ENCODE measurements at places on chromosomes 5 and 9.

GRCh38 chr5:76801159-76801802 lies 17.5 kb upstream of the F2RL1 start:
- DNase-seq, result no peak

GRCh38 chr9:86410281-86410680 lies 56.1 kb upstream of the TUT7 start:
- no peak for DNase-seq

DNA sequence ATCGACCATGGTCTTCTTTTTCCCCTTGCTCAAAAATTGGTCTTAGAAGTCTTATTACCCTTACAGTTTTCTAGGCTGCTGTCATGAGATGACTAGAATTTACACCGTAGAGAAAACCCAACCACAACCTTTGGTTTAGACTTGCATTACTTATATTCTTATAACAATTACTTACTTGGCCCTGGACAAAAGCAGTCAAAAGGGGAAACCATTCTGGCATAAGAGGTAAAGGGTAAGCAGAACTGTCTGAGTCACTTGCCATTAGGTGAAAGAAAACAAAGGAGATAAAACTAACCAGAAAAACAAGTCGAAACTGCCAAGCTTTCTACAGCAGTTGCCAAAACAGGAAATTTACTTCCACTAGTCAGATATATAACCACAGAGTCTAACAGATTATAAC lies 17.9 kb downstream of the TMEM245 start:
- peak; percentile 81 for DNase-seq

GRCh38 chr5:125433457-125433856 lies 687.0 kb upstream of the ZNF608 start:
- no peak for DNase-seq

DNA sequence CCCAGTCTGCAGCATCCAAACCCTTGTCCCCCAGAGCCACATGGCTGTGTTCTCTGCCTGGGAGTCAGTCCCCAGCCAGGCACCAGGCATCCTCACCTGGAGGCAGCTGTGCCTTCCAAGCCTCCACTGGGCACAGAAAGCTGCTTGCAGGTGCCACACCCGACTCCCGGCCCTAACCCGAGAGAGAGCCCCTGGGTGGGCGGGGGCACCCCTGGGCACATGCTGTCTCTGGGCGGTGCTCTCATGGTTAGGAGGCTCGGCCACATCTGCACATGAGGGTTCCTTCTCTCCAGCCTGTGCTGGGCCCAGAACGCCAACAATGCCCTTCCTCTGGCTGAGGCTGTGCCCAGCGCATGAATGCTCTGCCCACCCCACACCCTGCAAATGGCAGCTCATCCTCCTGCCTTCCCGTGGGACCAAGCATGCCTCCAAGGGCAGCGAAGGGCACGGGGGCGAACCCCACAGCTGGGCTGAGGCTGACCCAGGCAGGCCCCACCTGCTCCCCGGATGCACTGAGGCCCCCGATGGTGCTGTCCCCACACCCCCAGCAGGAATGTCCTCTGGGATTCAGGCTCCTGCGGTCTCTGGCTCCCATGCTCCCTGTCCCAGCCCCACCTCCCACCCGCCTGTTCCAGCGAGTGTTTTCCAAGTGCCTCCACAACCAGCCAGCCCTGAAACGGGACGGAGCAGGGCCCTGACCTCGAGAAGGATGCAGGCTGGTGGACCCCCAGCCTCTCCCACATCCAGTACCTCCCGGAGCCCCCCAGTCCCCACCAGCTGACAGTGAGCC lies 22.5 kb upstream of the CAMSAP1 start:
- DNase-seq, result no peak

- DNase-seq, result no peak
These were observed 2.6 kb downstream of the CLTB start for GRCh38 chr5:176413709-176414191.

DNA sequence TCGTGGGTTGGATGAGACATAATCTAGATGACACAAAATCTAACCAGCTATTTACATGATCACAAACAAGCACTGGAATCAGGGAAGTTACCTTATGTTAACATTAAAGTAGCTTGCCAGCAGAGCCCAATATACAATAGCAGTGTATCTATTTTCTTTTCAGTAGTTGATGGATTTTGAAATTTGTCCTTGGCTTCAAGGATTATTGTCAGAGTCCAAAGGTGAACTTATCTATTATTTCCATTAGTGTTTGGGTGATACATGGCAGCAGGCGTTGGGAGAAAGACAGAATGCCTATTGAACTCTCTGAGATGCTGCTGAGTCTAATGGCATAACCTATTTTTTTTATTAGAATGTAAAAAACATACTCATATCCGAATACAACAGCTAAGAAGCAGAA lies 223.2 kb upstream of the ACTBL2 start:
- DNase-seq, result no peak

DNA sequence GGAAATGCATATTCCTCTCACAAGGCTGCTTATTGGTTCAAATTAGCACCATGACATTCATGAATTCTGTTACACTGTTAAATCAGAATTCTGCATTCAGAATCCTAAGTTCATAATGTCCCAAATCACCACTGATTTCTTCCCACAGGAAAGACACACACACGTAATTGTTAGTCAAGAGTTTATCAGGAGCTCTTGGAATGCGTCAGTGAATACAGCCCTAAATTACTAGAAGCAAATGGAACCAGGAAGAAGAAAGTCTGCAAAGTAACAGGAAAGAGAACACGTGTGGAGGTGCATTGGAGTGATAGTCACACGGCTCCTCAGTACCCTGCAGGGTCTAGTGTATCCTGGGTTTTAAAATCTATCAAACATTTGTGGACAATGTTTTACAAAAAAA lies 110.2 kb downstream of the ANXA2R start:
- no peak for DNase-seq

- no peak for DNase-seq
These were observed 37.1 kb upstream of the TNC start for GRCh38 chr9:115155037-115155436.

DNA sequence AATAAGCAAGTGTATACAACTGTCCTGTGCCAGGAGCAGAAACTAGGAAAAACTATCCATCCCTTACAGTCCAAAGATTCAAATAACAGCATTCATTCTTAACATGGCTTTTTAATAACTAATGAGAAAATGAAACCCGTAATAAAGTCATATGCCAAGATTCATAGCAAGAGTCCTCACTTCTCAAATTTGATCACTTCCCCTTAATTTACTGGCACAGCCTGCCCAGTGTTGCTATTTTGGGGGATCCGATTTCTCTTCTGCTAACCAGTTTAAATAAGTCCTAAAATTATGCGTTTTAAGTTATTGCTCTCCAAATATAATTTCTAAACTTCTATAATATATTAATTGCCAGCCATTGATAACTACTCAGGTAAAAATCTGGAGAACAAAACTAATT lies 177.0 kb upstream of the PTGER4 start:
- no peak for DNase-seq

GRCh38 chr5:43774881-43775399 lies 172.0 kb downstream of the NNT start:
- no peak for DNase-seq

GRCh38 chr5:107565791-107566767 lies 104.7 kb downstream of the EFNA5 start:
- no peak for DNase-seq

- DNase-seq, result peak; percentile 54
These were observed 130.9 kb downstream of the C9orf50 start for GRCh38 chr9:129489838-129490582.

DNA sequence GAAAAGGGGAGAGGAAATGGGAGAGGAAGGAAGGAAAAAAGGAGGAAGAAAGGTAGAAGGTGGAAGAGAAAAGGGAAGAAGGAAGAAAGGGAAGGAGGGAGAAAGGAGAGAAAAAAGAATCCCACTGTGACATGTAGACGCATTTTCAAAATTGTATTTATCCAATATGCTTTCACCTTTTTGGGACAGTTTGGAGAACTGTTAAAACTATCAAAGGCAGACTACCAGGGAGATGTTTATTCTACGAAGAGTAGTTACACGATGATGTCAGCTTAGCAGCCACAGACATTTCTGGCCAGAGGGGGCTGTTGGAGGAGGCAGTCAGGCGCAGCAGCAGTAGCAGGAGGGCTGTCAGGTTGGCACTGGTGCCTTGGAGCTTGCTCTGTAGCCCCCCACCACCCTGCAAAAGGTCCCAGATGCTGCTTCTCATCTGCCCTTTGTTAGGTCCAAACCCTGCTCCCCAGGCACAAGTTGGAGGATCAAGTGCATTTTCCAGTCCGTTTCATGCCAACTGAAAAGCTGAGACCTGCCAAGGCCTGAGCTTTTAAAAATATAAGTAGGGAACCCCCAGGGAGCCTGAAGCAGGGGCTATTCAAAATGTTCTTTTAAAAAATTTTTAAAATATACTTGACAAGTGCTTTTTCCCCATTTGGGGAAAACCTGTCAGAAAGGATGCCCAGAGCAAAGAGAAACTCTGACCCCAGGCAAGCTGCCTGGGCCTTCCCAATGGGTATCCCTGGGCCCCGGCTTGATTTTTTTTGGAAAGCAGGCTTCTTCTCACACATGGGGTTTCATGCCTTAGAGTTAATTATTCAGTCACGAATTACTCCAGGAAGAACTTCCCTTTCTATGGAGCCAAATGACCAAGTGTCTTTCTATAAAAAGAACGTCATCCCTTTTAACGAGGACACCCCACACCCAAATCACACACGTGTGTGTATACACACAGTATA lies 203.3 kb downstream of the SLIT3 start:
- no peak for DNase-seq

- DNase-seq, result no peak
These were observed 18.5 kb upstream of the FER start for GRCh38 chr5:108729242-108729615.

DNA sequence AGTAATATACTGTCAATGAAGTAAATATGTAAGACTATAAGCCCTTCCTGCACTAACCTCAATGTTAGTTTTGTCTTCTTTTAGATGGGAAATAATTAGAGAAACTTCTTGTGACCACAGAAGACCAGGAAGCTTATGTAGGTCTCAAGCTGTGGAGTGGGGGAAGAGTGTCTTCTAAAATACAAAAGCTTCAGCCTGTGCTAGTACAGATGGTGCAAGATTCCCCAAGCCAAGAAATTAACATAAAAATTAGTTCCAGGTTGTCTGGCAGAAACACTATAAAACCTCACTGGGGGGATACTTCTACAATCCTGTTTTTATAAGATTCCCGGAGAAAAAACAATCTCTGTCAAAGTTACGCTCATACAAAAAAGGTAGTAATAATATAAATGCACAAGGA lies 103.6 kb downstream of the FNBP1 start:
- DNase-seq, result no peak

DNA sequence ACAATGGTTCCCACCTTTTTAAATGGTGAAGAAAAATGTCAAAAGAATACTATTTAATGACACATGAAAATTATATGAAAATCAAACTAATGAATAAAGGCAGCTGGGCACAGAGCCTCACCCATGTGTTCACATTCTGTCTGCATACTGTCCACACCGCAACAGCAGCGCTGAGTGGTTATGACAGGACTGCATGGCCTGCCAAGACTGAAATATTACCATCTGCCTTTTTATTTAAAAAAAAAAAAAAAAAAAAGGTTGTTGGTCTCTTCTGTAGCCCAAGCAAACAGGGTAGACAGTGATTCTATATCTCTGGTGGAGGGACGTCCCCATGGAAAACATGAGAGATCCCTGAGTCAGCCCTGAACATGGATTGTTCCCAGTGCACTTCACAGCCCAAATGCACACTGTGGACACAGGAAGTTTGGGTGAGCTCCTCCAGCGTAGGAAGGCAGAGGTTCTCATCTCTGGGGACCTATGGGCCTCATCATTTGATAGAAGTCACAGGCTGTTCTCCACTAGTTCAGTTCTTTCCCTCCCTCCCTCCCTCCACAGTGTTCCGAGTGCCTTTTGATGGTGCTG lies 44.9 kb upstream of the SHC3 start:
- DNase-seq, result no peak

GRCh38 chr5:13480834-13481233 lies 463.7 kb downstream of the DNAH5 start:
- no peak for DNase-seq

- no peak for DNase-seq
These were observed 75.6 kb downstream of the C7 start for GRCh38 chr5:40984884-40985283.

DNA sequence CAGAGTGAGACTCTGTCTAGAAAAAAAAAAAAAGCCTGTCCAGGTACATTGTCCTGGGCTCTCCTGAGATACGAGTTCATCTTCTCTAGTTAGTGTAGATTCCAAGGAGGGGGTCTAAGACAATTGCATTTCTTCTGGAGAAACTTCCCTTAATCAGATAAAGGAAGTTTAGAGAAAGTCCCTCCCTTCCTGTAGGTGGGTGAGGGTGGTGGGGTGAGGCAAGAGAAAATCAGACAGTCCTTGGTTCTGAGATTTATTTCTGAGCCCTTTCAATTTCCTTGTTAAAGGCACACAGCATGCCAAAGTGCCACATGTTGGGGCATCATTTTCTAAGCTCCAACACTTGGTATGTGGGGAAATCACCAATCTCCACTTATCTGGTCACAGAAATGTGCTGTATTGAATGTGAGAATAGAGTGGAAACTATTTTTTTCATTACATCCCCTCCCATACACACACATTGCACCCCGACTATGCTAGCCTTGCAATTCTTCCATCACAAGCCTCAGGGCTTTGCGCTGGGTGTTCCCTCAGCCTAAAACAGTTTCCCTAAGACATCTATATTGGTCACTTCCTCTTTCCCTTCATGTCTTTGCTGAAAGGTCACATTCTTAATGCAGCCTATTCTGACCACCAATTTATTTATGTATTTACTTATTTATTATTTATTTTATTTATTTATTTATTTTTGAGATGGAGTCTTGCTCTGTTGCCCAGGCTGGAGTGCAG lies 5.1 kb upstream of the TUT7 start:
- DNase-seq, result no peak

GRCh38 chr5:116343961-116344360 lies 230.7 kb downstream of the SEMA6A start:
- DNase-seq, result no peak

DNA sequence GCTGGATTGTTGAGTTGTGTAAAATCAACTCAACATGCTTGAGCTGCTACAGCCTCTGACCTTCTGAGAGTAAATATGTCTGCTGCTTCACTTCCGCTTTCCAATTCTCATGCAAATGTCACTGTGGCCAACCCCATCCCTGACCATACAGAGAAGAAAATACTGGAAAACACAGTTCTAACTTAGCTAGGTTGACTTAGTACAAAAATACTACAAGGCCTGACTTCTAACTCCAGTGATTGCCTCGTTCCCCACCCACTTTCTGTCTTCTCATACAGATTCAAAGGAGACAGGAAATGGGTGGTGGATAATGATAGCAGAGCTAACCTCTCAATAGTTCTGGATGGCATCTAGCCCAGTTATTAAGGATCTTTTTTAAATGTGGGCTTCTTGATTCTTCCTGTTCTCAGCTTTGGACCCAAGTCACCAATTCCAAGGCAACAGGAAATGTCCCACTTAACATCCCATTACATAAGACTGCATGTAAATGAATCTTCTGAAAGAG lies 226.6 kb upstream of the SLC24A2 start:
- no peak for DNase-seq
